ENCODE measurements at places on chromosomes 3 and 15.

DNA sequence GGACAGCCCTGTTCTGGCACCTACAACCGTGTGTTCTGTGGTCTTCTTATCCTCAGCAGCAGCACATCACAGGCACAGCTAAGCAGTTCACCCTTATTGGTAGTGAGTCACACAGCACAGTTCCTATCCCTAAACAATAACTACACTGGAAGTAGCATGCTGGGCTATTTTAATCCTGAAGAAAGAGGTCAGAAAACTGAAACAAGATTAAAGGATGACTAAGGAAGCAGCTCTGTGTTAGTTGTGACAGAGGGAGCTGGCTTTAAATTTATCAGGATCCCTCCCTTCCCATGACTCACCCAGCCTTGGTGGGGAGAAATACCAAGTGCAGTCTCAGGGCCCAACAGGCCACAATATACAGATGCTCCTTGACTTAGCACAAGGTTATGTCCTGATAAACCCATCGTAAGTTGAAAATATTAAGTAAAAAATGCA, 144.3 kb downstream of the ERC2 start:
- peak; percentile 85 for DNase-seq

DNA sequence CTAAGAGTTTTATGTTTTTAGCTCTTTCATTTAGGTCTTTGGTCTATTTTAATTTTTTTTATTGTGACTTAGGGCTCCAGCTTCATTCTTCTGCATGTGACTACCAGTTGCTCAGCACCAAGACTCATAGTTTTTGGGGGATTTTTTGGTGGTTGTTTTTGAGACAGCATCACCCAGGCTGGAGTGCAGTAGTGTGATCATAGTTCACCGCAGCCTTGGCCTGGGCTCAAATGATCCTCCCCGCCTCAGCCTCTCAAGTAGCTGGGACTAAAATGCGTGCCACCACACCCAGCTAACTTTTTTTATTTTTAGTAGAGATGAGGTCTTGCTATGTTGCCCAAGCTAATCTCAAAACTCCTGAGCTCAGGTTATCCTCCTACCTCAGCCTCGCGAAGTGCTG, 19.4 kb downstream of the CDV3 start:
- no peak for DNase-seq

GRCh38 chr15:35630532-35630931, 84.6 kb upstream of the DPH6 start:
- DNase-seq: peak; percentile 72

- peak; percentile 76 for DNase-seq
Observed at GRCh38 chr3:197372047-197372661, 73.7 kb upstream of the DLG1 start.

GRCh38 chr3:66269411-66269810, 48.6 kb downstream of the SLC25A26 start:
- no peak for DNase-seq

DNA sequence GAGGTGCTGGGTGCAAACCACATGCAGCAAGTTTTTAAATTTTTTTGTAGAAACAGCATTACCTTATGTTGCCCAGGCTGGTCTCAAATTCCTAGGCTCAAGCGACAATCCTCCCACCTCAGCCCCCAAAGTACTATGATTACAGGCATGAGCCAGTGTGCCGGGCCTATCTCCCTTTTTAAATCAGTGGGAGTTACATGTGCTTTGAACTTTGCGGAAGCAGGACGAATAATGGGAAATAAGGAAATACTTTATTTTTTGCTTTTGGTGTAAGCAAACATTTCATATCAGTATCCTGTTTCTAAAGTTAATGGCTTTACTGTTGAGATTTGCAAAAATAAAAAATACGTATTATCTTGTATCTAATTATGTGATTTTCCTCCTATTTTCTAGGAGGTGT, 9.1 kb downstream of the NR1D2 start:
- no peak for DNase-seq

DNA sequence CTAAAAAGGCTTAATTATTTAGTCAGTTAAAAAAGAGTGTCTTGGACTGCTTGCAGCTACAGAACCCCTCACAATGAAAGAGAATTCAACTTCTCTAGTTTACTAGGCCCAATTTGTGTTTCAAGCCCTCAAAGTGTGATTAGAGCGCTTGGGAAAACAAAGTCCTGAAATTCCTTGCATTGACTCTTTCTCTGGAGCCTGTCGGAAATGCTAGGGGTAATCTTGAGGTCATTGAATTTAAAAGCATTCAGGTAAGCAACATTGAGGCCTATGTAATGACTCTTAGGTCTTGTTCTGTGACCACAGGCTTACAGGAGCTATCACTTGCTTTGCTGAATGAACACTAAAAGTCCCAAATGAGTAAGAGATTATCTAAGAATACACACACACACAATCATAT, 186.0 kb downstream of the NLGN1 start:
- no peak for DNase-seq

- DNase-seq: no peak
Observed at GRCh38 chr3:45687828-45688193, 1.4 kb upstream of the SACM1L start.

DNA sequence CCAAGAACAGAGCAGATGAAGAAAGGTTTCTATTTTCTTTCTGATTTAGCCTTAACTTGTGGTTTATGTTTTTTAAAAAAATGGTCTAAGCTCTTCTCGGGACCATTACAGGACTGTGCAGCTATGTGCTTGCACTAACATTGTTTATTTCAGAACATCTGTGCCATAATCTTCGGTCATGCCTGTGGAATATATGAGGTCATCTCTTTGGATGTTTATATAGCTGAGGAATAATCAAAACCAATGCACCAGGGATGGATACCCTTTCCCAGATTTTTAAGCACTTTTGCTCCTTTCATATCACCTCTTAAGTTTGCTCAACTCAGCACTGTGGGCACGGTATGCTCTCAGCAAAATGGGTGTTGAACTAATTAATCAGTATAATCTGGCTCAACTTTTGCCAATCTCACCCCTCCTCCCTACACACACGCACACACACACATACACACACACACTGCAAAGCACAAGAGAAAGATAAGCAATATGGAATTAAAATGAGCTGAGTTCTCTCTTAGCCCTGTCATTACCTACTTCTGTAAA, 268.5 kb upstream of the TMC3 start:
- no peak for DNase-seq

DNA sequence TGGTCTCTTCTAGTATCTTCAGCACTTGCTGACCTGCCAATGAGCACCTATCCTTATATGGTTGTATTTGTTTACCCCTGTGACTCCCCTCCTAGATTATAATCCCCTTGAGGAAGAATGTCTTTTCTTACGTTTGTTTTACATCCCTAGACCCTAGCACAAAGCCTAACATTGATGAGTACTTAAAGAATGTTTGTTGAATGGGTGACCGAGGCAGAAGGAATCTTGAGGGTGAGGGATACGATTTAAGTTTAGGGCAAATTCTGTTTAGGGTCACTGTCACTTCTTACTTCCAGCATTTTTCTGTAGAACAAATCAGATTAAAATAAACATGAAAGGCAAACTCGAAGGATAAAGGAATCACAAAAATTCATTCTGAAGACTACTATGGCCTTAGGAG, 80.9 kb upstream of the FAM98B start:
- no peak for DNase-seq

DNA sequence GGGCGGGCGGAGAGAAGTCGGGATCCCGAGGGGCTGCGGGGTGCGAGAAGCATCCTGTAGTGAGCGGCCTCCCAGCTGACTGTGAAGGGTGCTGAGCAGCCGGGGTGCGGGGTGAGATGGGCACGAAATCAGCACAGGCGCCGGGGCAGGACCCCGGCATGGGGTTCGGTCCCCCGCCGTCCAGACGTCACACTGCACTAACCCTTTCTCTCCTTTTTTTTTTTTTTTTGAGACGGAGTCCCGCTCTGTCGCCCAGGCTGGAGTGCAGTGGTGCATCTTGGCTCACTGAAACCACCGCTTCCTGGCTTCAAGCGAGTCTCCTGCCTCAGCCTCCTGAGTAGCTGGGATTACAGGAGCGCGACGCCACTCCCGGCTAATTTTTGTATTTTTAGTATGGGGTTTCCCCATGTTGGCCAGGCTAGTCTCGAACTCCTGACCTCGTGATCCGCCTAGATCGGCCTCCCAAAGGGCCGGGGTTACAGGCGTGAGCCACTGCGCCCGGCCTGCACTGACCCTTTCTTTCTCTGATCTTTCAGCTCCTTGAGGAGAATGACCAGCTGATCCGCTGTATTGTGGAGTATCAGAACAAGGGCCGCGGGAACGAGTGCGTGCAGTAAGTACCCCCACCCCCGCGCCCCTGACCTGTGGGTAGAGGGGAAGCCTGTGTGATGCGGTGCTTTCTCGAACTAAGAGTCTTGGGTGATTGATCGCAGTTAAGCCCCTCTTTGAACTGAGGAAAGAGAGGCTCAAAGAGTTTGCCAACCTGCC, 513 bp downstream of the SS18L2 start:
- no peak for DNase-seq

All from cardiac fibroblast (primary cell).